ENCODE measurements at places on chromosomes 5 and 9.
A peak's percentile ranks its signal among the peaks of the same experiment; 100 is the strongest.

- no peak for DNase-seq
These were observed 52.8 kb upstream of the XPA start for GRCh38 chr9:97749928-97750327.

GRCh38 chr5:136145030-136145429, 12.4 kb downstream of the SMAD5 start:
- DNase-seq = no peak

DNA sequence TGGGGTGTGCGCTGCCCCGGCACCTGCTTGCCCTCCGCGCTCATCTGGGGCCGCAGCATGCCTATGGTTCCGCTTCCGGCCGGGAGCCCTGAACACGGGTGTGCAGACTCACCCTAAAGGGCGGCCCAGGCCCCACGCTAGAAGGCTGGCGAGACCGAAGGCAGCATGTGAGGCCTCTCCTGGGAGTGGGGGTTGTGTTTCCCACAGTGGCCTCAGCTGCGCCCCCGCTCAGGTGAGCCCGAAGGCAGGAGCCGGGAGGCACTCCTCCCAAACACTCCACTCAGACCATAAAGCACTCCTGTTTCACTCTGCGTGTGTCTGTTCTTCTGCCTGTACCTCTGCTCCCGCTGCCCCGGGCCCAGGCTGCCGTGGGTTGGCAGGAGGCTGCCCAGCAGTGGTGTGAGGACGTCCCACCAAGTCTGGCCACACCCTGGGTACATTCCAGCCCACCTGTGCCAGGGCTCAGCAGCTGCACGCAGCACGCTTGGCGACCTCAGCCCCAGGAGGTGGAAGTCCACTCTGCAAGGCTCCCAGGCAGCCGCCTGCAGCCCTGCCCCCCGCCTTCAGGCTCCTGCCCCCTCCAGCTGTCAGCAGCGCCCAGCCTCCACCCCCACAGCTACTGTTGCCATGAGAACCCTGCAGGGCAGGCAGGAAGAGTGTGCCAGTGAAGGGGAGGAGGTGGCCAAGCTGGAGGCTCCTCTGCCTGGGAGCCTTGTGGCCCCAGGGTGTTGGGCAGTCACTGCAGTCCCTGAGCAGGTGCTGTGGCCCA, 1.2 kb upstream of the AJM1 start:
- DNase-seq = peak; percentile 44

DNA sequence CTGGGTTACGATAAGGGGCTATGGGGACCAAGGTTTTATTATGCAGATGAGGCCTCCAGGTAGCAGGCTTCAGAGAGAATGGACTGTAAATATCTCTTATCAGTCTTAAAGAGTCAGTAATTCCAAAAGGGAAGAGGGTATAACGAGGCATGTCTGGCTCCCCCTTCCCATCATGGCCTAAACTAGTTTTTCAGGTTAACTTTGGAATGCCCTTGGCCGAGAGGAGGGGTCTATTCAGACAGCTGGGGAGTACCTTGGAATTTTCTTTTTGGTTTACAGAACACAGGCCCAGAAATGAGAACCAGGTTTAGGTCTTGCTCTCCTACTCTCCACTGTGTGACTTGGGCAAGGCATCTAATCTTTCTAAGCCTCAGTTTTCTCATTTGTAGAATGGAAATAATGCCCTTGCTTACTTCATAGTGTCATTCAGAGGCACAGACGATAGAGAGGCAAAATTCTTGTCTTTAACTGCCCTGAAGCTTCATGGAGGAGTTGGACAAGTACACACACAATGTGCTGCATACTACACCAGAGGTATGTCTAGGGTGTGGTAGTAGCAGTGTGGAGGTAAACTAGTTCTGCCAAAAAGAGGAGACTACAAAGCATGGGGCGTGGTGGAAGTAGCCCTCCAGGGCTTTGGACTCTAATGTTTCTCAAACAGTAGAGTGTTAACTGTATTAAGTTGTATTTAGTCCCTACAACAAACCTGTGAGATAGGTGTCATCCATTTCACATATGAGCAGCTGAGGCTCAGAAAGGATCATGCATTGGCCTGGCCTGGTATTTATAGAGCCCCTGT, 45.5 kb downstream of the IRF1 start:
- DNase-seq = no peak

GRCh38 chr9:124330011-124330697, 72.4 kb downstream of the NEK6 start:
- no peak for DNase-seq

GRCh38 chr9:98902516-98902915, 41.2 kb upstream of the COL15A1 start:
- DNase-seq = no peak

DNA sequence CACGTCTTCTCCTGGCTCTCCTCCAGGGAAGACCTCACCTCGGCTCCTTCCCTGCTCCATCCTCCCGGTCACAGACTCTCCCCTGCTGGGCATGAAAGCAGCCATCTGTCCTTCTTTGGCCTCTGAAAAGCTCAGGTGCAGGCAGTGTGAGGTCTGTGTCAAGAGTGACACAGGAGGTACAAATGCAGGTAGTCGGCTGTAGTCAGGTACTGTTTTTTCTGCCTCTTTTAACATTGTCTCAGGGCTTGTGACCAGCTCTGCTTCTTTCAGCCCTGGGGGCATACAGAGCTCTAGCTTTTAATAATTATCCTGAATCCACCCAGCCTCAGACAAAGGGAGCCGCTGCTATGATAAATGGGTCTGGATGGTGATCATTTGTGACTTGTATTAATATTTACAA, 46.4 kb downstream of the C5orf15 start:
- DNase-seq = no peak

GRCh38 chr9:95104980-95105379, 212.5 kb downstream of the FANCC start:
- no peak for DNase-seq

GRCh38 chr5:43256261-43256966, 56.8 kb downstream of the HMGCS1 start:
- no peak for DNase-seq

DNA sequence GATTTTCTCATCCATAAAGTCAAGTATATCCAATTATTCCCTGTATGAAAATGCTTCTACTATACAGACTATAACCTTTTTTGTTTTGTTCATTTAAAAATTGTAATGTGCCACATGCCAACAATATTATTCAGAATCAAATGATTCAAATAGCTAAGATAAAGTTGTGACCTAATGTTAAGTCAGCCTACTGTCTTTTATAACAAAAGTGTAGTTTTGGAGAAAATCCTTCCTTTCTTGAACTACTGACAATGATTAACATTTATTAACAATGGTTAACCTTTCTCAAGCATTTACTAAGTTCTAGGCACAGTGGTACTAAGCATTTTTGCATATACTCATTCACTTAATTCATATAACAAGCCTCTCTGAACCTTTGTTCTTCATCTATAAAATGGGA, 25.0 kb downstream of the CSF2 start:
- DNase-seq = no peak

DNA sequence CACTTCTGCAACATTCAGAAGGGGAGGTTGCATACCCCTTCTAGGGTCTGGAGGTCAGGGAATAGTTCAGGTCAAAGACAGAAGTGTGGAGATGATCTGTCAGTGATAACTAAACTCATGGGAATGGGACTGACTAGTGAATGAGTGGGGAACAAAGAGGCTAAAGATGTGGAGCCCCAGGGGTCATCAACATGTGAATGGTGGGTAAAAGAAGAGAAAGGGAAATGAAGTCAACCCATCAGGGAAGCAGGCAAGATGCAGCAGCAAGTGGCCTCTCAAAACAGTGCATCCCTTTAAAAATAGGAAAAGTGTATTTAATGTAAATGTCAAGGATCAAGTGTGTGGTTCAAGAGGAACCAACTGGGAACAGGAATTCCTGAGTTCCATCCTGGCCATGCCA, 69.9 kb downstream of the PLPPR1 start:
- no peak for DNase-seq

GRCh38 chr9:135123773-135124134, 36.3 kb downstream of the OLFM1 start:
- no peak for DNase-seq

DNA sequence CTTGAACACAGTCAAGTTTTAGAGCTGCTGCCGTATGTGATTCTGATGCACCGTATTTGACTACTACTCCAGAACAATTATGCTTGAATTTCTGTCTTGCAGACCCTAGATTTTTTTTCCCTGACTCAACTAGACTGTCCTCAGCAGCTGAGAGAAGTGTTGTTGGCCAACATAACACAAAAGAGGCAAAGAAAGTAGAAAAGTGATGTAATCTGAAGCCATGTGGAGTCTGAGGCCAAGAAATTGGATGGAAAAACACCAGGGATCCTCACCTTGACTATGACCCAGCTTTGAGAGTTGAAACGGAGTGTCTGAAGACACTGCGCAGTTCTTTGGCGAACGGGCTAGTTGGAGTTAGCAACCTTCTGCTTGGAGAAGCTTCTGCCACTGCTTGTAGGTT, 36.3 kb upstream of the FGF1 start:
- DNase-seq = no peak

GRCh38 chr5:111447822-111448221, 64.5 kb downstream of the STARD4 start:
- no peak for DNase-seq

GRCh38 chr5:157459715-157460599, at the start of gene NIPAL4:
NIPAL4 (plus strand) TSS chr5:157460213; CDS start chr5:157460321, 108 bp downstream.
- DNase-seq = no peak

GRCh38 chr5:1640421-1640881, 116.7 kb upstream of the LPCAT1 start:
- DNase-seq = no peak

GRCh38 chr5:64318175-64318574, 152.5 kb downstream of the RNF180 start:
- DNase-seq = no peak

GRCh38 chr5:108255468-108255867, 126.4 kb downstream of the FBXL17 start:
- no peak for DNase-seq

- DNase-seq = no peak
These were observed 242.3 kb downstream of the CAAP1 start for GRCh38 chr9:26650325-26650724.

- DNase-seq = peak; percentile 76
These were observed 639.0 kb downstream of the CCDC171 start for GRCh38 chr9:16191691-16192402.

- no peak for DNase-seq
These were observed 9.2 kb downstream of the EEIG1 start for GRCh38 chr9:127971357-127972235.

DNA sequence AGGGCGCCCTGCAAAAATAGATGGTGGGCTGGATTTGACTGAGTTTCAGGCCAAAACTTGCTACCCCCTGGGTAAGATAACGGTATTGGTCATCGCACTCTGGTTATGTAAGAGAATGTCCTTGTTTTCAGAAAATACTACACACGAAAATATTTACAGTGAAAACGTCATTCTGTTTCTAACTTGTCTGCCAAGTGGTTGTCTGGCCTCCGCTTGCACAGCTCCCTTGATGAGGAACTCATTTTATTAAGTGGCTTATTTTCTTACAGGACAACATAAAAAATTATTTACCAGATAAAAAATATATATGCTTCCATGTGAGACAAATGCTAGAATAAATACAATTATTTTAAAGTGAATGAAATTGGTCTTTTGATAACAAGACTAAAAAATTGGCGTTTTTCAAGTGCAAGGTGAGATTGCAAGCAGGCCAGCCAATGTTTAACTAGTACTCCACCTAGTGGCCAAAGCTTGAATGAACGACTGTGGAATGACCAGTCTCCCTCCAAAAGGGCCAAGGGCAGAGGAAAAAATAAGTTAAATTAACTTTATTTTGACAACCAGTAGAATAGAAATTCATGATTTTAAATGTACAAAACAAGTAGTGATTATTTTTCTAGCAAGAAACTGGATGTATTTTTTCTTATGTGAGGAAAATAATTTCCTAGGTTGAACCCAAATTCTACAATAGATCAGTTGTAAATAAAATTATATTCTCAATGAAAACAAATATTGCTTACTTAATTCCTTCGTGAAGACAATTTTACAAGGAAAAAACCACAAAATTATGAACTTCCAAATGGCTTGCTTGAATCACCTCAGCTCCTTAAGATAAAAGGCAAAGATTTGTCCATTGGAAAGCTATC, 93.2 kb downstream of the ZFAND5 start:
- DNase-seq = no peak

- DNase-seq = peak; percentile 58
These were observed 155.9 kb downstream of the ERCC6L2 start for GRCh38 chr9:96031366-96031824.

- DNase-seq = no peak
These were observed 138.7 kb downstream of the ALDH1A1 start for GRCh38 chr9:72814083-72814597.

- no peak for DNase-seq
These were observed 96.2 kb upstream of the SMC2 start for GRCh38 chr9:103997856-103998370.

- DNase-seq = no peak
These were observed 586.3 kb upstream of the FAM174A start for GRCh38 chr5:99948850-99949249.

- no peak for DNase-seq
These were observed 12.9 kb upstream of the OLFM1 start for GRCh38 chr9:135074354-135075233.

- no peak for DNase-seq
These were observed at the start of gene PTPDC1 for GRCh38 chr9:94084314-94084713. PTPDC1 (plus strand) TSS chr9:94084464; CDS start chr9:94084531, 67 bp downstream.

Measured in brain pericyte (primary cell).